Stimulated activated CD4-positive, alpha-beta T cell treated with anti-CD3 and anti-CD28 coated beads, Interleukin-15, amount 100 ng/mL, for 1 hour (primary cell): ENCODE measurements at places on chromosomes 4 and X.

GRCh38 chr4:140448830-140449229, 21.4 kb upstream of the CLGN start:
- DNase-seq: no peak

- no peak for DNase-seq
Measured at GRCh38 chr4:130359542-130359941, 1263.6 kb downstream of the C4orf33 start.

GRCh38 chr4:2318476-2318875, 56.6 kb upstream of the MXD4 start:
- no peak for DNase-seq

- DNase-seq: no peak
Measured at GRCh38 chr4:138389976-138390685, 148.0 kb upstream of the SLC7A11 start.

DNA sequence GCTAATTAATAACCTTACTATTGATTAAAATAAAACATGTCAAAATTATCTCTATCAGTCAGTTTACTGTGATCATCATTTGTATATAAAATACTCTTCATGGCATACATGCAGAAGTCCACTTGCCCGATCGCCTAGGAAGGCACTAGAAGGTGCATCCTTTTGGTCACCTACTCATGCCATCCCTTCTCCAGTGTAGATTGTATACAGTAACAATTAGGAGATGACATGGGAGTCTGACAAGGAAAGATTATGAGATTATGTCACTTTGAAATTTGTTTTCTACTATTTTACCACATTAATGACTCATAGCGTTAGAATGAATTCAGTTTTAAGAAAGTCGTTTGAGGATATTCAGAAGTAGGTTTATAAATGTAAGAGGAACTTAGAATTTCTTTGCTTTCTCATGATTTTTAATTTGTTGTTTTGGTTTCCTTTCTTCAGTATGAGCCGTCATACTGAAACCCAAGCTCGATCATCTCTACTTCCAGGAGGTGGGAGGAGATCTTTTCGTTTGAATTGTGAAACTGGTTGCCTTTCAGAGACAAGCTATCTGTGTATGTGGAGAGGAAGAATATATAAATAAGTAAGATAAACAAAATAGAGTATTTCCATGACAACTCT, 51.1 kb upstream of the UNC5C start:
- DNase-seq: no peak

DNA sequence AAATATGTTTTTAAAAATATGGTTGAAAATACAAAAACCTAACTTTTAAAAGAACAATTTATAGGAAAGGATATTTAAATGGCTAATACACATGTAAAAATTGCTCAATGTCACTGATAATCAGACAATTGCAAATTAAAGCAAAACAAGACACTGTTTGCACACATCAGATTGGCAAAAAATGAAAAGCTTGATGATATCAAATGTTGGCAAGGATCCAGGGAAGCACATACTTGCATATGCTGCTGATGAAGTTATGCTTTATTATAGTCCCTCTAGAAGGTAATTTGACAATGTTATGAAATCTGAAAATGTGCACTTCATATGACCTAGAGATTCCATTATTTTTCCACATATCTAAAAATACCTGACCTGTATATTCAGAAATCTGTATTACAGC, 45.7 kb upstream of the EPGN start:
- DNase-seq: no peak

DNA sequence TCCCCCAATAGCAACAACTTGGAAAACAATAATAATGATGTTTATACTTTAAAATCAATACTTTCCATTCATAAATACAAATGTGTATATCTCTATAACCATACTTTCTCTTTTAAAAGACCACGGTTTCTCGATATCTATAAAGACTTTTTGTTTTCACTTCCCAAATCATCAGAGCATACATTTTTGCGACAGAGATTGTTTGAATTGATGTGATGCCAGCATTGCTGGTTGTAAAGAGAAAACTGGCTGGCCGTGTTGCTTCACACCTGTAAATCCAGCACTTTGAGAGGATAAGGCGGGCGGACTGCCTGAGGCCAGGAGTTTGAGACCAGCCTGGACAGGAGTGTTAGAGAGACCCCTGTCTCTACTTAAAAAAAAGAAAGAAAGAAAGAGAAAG, 77.6 kb upstream of the ZNF518B start:
- no peak for DNase-seq

GRCh38 chr4:124954046-124954445, 241.5 kb upstream of the ANKRD50 start:
- DNase-seq: no peak

DNA sequence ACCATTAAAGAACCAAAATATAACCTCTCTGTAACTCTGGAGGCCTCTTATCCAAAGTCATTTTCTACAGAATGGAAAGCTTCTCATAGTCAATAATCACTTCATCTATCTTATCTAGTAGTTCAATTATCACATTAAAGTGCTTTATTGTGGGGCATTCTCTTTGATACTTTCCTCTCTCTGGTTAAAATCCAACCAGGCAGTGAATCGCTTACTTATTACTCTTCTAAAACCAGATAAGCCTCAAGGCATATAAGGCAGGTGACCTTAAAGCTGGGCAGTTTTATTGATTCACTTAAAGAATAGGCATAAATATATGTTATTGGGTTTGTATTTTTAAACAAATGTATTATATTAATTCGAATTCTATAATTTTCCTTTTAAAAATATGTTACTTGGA, 2162.1 kb upstream of the TENM3 start:
- no peak for DNase-seq

DNA sequence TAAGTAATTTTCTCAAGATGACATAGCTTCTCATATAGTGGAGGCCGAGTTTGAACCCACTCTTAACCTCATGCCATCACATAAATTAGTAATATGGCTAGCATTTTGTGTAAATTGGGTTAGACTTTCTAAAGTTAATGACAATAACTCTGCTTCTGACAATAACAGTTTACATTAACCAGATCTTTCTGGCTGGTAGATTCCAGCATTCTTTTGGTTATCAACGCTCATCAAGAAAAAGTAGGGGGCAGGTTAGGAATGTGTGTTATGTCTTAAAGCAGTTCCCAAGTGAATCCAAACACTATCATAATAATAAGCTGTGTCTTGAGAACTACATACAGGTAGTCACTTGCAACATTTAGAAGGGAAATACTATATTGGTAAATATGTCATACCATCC, 162.5 kb downstream of the PRDM5 start:
- no peak for DNase-seq

DNA sequence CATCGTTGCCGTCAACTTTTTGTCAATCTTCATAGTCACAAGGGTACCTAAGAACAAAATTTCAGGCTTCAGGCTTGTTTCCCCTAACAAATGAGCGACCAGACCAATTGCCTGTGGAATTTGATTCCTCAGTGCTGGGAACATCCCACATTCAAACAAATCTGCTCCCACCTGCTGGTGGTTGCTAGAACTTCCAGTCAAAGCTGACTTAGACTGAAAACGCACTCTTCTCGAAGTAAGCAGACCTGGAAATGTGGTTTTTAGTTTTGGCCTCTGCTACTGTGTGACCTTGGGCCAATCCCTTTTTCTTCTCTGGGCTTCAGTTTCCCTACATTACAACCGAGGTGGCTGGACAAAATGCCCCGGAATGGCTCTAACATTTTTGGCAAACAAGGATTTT, 1.8 kb upstream of the GABRQ start:
- no peak for DNase-seq

GRCh38 chr4:187972135-187972534, 23.4 kb upstream of the ZFP42 start:
- no peak for DNase-seq
